ENCODE measurements at places on chromosomes 16 and 17.
A peak's percentile ranks its signal among the peaks of the same experiment; 100 is the strongest.

DNA sequence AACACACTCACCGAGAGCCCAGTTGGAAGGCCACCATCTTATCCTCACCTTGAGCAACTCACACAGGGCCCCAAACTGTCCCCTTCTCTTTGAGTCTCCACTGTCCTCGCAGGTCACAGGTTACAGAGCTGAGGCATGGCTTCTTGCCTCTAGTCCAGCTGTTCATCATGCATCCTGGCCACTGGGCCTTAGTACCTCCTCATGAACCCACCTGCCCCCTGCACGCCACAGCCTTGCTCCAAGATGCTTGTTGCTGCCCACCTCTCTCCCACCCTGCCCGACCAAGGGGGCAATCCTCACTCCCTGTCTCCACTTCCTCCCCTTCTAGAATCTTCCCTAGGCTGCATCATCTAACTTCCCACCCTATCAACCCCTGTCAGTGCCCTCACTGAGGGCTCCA, 17.1 kb downstream of the CDH5 start:
- no peak for DNase-seq

GRCh38 chr16:54957403-54958166, 26.9 kb downstream of the IRX5 start:
- no peak for DNase-seq

- DNase-seq: no peak
These were observed 643.6 kb downstream of the HS3ST4 start for GRCh38 chr16:26335236-26335853.

- DNase-seq: no peak
These were observed 6.1 kb downstream of the NOD2 start for GRCh38 chr16:50699326-50700159.

DNA sequence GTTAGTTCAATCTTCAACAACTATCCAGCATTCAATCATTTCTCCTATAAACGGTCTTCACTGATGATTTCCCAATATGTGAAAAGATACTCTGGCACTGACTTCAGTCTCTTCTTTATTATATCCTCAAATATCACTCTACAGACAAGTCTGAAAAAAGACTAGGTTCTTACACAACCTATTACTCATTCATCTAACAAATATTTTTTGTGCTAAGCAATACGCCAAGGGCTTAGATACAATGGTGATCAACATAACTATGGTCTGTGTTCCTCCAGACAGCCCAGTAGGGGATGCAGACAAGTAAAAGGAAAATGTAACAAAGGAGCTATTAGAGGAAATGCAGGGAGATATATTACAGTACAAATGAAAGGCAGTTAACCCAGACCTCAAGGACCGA, 63.9 kb downstream of the MYO1D start:
- DNase-seq: no peak

DNA sequence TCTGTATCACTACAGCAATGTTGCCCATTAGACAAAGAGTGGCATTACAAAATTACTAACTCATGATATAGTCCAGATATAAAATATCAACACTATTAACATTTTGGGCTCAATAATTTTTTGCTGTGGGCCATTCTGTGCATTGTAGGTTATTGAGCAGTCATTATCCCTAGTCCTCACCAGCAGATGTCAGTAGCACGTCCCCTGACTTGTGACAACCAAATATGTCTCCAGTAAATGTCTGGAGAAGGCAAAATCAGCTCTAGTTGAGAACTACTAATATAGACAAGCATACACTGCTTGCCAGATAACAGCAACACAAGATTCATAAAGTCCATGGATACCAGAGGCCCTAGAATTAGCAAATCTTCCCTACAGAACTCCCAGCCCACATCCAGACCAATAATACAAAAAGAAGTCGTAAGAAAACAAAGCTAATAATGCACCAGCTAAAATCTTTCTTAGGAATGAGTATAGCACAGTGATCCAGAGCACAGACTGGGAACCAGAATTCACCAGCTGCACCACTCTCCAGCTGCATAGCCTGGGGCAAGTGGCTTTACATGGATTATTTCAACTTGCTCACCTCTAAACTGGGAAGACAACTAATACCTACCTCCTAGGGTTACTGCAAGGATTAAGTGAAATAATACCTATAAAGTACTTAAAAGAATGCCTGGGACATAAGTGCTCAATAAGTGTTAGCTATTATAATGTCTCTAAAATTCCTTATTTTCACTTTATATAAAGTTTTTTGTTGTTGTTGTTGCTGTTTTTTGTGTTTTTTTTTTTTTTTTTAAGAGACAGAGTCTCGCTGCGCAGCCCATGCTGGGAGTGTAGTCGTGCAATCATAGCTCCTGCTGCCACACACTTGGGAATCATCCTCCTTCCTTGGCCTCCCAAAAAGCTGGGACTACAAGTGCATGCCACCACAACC, 23.7 kb downstream of the HELZ start:
- DNase-seq: no peak

DNA sequence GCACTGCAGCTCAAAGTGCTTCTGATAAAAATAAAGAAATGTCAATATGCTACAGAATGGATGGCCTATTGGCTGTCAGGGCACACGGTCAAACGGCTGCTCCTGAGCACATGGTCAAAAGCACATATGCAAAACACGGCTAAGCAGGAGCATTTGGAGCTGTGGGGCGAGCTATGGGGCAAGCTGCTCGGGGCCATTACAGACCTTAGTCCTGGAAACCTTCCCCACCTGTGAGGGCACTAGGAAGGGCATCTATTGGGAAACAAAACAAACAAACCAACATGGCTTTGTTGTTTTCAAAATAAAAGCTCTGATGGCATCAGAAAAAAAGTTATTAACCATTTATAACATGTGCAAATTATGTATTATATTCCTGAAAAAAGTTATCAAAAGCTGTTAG, 83.6 kb downstream of the SLC5A11 start:
- no peak for DNase-seq

GRCh38 chr16:85286066-85286831, 174.0 kb upstream of the CIBAR2 start:
- no peak for DNase-seq

DNA sequence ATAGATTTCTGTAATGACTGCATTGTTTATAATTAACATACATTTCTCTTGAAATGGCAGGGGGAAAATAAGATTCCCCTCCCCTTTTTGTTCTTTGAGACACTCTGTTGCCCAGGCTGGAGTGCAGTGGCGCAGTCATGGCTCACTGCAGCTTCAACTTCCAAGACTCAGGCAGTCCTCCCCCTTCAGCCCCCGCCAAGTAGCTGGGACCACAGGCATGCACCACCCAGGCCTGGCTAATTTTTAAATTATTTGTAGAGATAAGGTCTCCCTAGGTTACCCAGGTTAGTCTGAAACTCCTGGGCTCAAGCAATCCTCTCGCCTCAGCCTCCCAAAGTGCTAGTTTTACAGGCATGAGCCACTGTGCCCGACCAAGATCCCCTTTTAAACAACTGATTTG, 67.7 kb downstream of the KATNIP start:
- DNase-seq: no peak

DNA sequence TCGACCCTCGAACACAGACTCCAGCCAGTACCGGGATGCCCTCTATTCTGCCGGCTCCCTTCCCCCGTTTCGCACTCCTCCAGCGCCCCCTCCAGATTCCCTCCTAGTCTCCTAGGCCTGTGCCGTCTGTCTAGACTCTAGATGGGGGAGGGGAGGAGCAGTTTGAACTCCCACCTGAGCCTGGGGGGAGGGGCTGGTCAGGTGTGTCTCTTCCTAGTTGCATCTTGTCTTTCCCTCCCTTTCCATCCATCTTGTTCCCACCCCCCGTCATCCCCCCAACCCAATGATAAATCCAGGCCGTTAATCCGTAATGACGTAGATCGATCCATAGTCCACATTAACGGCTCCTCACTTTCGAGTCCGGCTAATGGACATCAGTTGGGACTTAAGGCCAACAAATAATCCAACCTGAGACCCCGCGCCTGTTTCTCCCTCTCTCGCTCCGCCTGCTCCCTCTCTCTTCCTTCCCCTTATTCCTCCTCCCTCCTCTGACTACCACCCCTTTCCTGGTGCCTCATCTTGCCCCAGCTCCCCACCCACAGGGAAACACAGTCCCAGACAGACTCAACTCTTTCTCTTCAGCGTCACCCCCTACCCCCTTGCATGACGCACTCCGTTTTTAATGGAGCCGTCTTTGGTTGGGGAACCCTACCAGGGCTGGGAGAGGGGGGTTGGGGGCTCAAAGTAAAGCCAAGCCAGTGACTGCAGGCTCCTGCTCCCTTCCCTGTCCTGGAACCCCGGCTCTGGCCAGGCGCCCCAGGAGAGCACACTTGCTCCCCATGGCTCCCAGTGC, 3.4 kb upstream of the HOXB5 start:
- DNase-seq: no peak

DNA sequence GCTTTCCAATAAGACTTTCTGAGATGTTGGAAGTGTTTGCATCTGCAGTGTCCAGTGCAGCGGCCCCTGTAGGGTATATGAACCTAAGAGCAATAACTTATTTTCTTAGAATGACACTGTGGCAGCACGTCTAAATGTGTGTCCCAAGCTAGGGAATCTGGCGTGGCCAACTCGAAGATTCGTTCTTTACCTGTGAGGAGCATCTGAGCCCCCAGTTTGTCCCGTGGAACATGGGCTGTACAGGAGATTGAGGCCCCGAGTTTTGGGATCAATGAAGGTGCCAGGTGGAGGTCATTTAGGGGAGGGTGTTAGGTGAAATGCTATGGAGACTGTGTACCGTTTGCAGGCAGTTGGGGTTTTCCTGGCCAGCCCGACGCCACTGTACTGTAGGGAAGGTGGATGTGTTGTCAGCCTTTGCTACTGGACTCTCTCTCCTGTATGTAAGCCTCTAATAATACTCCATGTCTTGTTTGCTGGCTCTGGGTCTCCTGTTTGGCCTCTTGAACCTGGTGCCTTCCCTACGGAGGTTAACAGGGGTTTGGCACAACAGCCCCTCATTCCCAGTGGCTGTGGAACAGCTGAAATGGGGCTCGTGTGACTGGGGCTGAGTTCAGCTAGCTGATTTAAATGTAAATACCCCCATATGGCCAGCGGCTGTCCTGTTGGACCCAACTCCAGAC, 45.5 kb upstream of the SDK2 start:
- DNase-seq: no peak

GRCh38 chr16:9351440-9351839, 260.0 kb downstream of the HAPSTR1 start:
- no peak for DNase-seq

- DNase-seq: no peak
These were observed 20.9 kb upstream of the ABCC1 start for GRCh38 chr16:15928261-15929104.

GRCh38 chr17:2250140-2251095, 53.2 kb downstream of the SMG6 start:
- peak; percentile 51 for DNase-seq

GRCh38 chr17:49496183-49496866, 1.2 kb downstream of the NGFR start:
- DNase-seq: peak; percentile 50

- no peak for DNase-seq
These were observed 2.9 kb downstream of the UMOD start for GRCh38 chr16:20349615-20350014.

DNA sequence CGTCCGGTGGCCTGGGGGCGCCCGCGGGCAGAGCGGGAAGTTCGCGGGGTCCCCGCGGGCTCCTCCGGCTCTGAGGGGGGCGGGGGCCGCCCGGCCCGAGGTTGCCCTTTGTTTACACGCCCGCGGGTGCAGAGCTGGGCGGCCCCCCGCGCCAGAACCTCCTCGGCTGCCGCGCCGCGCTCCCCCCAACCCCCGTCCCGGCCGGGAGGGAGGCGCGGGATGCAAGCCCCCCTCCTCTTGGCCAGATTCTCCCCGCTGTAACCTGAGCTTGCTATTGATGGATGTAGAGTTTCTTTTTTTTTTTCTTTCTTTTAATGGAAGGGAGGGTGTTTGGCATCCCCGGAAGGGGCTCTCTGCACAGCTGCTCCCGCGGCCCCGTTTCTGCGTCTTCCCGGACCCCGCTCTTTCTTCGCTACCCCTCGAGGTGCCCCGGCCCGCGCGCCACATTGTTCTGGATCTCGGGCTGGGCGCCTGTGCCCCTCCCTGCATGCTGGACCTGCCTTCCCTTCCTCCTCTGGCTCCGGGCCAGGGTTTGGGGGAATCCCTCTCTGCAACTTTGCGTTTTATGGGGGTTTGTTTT, 646 bp downstream of the CBX2 start:
- no peak for DNase-seq

- DNase-seq: no peak
These were observed 67.5 kb downstream of the KLHDC4 start for GRCh38 chr16:87698241-87698640.

DNA sequence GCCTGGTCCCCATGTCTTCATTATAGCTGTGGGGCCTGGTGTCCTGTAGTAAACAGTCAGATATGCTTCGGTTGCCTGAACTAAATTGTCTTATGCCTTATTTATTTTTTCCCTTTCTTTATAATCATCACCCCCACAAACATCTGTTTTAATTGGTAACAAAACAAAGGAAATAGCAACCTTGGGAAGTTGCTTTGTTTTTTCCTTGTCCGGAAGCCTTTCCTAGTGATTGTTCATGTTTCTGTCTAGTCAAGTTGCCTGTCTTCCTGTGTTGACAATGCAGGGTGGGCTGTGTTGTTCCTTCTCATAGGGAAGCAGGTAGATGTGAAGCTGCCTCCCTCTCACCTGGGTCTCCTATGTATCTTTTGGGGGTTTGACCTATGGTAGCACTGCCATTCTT, 16.7 kb downstream of the PGS1 start:
- no peak for DNase-seq

DNA sequence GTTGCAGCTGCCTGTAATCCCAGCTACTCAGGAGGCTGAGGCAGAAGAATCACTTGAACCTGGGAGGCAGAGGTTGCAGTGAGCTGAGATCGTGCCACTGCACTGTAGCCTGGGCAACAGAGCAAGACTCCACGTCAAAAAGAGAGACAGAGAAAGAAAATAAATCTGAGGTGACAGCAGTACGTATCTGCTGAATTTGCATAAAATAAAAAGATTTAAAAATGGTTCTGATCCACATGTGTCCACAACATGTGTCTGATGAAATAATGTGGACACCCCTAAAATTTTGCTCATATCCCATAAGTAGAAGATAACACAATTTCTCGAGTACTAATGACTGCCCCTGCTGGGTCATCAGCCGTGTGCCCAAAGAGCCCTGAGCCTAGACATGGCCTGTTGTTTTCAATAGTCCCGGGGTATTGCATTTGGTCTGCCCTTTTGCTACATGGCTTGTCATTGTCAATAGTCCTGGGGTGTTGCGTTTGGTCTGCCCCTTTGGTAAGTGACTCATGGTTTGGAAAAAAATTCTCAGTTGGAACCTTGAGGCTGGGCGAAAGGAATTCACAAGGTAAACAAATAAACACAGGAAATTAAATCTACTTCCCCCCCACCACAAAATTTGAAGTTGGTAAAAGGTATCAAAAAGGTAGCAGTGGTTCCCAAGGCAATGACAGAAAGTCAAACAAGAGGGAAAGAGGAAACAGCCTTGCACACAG, 434.6 kb upstream of the MAF start:
- no peak for DNase-seq

DNA sequence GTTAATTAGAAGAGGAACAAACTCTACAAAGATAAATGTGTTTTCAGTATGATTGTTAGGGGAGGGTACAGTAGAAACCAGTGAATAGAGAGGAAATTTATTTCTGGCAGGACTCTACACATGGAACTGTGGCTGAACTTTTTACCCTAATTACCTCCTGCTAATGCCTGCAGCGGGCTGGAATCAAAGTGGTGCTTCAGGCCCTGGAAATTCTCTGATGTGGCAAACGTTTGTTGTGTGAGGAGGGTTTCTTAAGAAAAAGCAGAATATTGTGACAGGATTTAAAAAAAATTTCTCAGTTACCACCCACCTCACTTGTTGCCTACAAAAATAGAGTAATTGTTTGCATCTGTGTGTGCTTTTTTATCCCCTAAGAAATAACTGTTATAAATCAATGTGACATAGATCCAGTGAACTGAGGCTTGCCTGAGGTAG, 154.5 kb downstream of the BCAS3 start:
- no peak for DNase-seq

Measured in stimulated activated CD8-positive, alpha-beta memory T cell treated with anti-CD3 and anti-CD28 coated beads, Interleukin-4, amount 100 ng/mL, for 4 hours (primary cell).